Occipital lobe (tissue), 3 donors: ENCODE measurements at places on chromosomes 6 and 20. TPM values are rescaled to one million over a fixed set of nuclear protein-coding genes. Genes with fewer than 3 reads are reported as not detected.

The ZNF184 gene
- 30.3 TPM for total RNA-seq

The PREP gene
- 25.7 TPM for total RNA-seq

The TRIM31 gene
- not detected for total RNA-seq

The AFG1L gene
- 12.3 TPM for total RNA-seq

The CYP39A1 gene
- total RNA-seq = 2.3 TPM

The CYP24A1 gene
- not detected for total RNA-seq

The ASIP gene
- total RNA-seq = not detected

The HDGFL1 gene
- not detected for total RNA-seq

The CENPQ gene
- 5.6 TPM for total RNA-seq

- no peak for DNase-seq
Measured at GRCh38 chr6:25337431-25337830, 58.3 kb downstream of the CARMIL1 start.

GRCh38 chr20:34368547-34368946 is 5.5 kb downstream of the ITCH start:
- no peak for DNase-seq

- DNase-seq = no peak
Measured at GRCh38 chr20:3935295-3935955, 46.2 kb downstream of the PANK2 start.

- no peak for DNase-seq
Measured at GRCh38 chr6:116278854-116279231, 887 bp downstream of the TSPYL1 start.

DNA sequence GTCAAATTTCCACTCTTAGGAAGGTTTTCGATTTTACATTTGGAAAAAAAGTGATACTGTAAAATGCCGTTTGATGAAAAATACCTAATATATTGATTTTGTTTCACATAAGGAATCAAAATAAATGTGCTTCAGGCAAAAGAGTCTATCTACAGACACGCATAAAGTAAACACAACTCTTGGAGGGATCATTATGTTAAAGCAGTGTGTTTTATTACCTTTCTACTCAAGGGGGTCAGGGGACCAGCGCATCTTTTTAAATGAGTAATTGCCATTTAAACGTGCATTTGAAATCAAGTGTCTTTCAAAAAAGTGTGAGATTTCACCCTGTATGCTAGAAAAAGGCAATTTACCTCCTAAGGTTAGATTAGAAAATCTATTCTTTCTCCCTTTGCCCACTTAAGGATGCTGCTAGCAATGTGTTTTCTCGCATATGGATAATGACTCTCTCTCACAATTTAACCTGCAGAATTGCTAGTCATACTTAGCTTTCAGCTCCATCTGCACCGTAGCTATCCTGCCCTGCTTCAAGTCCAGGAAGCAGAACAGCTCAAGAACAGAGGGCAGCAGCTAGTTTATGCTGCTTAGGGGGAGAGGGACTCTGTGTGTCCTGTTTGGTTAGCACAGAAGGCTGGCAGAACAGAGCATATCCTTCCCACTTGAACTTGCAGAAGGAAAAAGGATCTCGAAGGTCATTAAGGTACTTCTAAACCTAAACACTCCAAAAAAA is 35.0 kb downstream of the NKAIN2 start:
- DNase-seq = no peak

DNA sequence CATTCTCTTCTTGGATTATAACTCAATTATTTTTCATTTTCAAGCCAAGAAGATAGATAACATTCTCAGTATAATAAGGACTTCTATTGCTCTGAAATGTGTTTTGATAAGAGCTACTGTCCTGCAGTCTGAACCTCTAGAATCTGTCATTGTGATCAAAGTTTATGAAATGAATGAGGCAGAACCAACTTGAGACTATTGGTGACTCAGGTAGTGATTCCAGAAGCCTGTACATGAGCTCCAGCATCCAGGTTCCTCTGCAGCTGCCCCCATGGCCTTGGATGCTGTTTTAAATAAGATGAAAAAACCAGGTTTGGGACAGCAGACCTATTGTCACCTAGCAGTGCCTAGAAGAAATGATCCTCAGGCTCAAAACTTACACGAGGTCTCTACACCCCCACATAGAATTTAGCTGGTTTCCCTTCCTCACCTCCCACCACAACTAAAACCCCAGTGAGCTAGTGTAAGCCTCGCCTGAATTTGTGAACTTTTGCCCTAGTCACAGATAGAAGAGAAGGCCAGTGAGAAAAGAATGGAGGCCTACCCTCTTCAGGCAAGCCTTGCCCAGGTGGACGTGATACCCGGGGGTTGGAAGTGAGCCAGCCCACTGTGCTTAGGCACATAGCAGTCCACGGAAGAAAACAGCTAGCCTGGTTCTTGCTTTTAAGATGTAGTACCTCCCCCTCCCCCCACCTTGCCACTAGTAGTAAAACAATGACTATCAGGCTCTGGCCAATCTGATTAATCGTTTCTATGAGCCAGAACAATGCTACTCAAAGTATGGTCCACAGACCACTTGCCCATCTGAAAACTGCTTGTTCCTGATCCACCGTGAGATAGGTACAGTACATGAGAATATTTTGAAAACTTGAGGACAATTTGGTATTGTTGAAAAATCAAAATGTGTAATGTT is 73.0 kb upstream of the SYNJ2 start:
- no peak for DNase-seq

- no peak for DNase-seq
Measured at GRCh38 chr20:3930265-3931206, 41.3 kb downstream of the PANK2 start.

GRCh38 chr20:35006531-35006971 is 50.9 kb downstream of the MYH7B start:
- DNase-seq = no peak

- DNase-seq = no peak
Measured at GRCh38 chr6:1988843-1989242, 256.6 kb downstream of the GMDS start.

GRCh38 chr6:116667623-116668022 is 943 bp downstream of the ZUP1 start:
- no peak for DNase-seq

DNA sequence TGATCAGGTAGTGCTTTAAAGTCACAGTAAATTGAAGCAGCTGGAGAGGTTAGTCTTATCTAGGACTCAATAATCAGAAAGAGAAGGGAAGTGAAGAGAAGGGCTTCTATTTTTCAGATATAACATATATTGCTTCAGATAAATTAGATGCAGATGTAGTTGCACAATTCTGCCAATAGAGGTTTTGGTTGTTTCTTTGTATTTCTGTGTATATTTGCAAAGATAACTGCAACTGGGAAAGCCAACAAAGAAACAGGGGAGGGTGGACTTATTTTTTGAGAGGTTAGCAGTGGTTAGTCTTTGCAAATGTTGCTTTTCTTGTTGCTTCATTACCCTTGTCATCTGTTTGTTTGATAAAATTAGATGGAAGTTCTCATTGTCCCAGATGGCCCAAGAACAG is 106.6 kb downstream of the ADGRG6 start:
- DNase-seq = no peak

DNA sequence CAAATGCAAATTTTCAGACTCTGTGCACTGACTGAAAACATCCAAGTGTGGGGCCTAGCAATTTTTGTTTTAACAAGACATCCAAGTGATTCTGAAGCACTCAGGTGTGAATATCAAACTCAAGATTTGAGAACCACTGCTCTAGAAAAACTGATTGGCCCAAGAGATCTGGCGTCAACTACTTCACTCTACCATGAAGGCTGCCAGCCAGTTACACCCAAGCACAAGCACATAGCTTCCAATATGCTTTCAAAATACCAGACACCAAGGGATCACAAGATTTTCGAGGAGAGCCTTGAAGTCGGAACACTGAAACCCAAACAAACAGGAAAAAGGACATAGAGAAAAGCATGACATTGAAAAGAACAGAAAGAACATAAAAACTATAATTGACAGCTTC is 140.2 kb downstream of the PTCHD4 start:
- no peak for DNase-seq

GRCh38 chr20:51678026-51678697 is 90.0 kb downstream of the ATP9A start:
- DNase-seq = peak; percentile 82

- DNase-seq = no peak
Measured at GRCh38 chr6:148779142-148779562, 32.3 kb downstream of the UST start.

- DNase-seq = no peak
Measured at GRCh38 chr6:137728386-137729349, 138.4 kb upstream of the TNFAIP3 start.

DNA sequence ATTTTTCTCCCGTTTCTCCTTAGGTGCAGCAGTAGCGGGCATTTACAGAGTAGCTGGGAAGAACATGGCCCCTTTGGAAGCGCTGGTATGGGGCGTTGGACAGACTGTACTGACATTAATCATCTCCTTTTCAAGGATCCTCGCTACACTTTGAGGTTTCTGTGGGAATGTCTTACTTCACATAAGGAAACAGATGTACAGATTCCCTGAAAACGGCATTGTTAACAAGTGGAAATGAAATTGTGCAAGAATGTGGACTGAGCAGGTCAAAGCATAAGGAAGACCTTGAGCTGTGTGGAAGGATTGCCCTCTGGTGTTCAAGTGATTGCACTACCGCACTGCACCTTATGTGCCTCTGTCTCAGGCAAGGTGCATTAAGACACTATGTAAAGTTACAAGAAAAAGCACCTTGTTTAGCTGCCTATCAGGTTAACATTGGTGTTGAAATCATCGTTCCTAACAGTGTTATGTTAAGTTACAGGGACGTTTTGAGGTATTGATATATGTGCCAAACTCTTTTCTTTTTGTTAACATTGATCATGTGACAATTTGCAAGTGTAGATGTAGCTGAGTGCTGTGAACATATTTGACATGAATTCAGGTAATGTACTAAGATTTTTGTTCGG is 38.0 kb downstream of the TMEM170B start:
- peak; percentile 21 for DNase-seq

DNA sequence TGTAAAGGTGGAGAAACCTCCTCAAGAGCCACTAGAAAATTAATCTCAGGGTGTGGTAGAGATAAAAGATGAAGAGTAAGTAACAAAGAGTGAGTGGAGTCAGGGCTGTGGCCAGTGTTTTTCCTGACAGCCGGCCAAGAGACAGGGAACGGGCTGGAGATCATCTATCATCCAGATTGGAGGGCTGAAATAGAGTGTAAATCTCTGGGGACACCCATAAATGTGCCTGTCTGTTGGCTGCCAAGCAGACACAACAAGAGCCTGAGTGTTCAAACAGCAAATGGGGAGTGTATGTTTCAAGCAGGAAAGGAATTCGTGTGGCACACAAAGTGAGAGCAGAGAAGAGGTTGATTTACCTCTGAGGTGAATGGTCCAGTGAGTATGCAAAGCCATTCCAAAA is 326.4 kb upstream of the KHDRBS2 start:
- no peak for DNase-seq

- DNase-seq = peak; percentile 54
Measured at GRCh38 chr6:89985751-89986493, 91.7 kb downstream of the GJA10 start.

GRCh38 chr20:33211817-33212424 is 5.2 kb upstream of the BPIFA3 start:
- DNase-seq = no peak

DNA sequence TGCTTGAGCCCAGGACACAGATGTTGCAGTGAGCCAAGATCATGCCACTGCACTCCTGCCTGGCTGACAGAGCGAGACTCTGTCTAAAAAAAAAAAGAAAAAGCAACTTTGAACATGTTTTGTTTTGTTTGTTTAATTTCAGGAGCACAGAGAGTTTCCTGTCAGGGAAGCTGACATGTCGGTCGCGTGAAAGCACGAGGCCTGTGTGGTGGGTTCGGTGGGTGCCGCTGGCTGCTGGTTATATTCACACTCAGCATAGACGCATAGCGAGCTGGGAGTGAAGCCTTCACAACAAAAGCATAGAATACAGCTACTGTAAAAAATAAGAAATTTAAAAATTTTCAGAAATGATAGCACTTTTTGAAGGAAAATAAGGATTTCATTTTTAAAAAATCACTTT is 14.5 kb downstream of the MTG2 start:
- DNase-seq = no peak

- no peak for DNase-seq
Measured at GRCh38 chr6:13522656-13523055, 35.3 kb upstream of the GFOD1 start.

GRCh38 chr20:1718604-1719384 is 61.2 kb upstream of the SIRPG start:
- peak; percentile 49 for DNase-seq

DNA sequence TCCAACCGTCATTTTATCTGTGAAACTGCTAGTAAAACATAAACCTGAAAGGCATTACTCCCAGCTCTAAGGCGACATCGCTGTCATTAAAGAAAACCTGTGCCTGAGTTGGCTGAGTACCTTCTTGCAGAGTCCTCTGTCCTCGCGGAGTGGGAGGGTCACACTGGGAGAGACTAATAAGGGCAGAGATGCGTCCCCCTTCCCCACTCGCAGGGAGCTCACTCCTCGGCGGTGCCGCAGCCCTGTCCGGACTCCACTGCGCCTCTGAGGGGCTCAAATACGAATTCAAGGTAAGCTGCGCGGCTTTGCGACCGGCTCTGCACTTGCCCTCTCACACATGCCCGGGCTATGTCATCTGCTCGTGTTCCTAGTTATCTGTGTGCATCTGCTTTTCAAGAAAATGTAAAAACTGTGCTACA is at the start of gene COL19A1:
Gene COL19A1 (plus strand): TSS at position 206 of the 419 bp plus-strand sequence. CDS start 13,012 bp downstream, outside the sequence.
- peak; percentile 20 for DNase-seq

DNA sequence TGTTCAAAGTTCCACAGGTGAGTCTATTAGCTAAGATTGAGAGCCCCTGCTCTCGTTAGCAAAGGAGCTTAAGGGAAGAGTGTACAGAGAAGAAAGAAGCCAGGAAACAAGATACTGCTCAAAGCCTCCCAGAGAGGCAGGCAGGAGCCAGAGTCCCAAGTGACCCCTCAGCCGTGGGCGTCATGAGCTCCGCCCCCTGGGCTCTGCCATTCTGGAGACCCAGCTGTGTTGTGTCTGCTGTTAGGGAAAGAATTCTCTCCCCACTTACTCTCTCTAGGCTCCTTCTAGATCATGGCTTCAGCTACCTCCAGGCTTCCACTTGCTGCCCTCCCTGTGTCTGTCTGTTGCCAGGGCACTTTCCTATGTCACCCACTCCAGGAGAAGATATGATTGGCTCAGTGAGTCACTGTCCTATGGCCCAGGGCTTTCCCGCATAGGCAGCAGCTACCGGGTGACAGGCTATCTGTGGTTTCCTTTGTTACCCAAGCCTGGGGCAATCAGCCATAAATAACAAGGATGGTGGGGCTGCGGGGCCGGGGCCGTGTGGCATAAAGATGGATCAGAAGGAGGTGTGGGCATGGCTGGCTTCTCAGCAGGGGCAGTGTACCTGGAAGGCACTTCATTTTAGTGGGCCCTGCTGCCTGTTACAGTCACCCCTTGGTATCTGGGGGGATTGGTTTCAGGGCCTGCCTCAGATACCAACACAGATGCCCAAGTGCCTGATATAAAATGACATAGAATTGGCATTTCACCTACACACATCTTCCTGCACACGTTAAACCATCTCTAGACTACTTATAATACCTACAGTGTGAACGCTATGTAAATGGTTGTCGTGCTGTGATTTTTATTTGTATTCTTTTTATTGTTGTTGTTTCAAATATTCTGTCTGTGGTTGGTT is 118.9 kb downstream of the ARMC2 start:
- DNase-seq = no peak

- no peak for DNase-seq
Measured at GRCh38 chr20:47540443-47541354, 39.0 kb downstream of the NCOA3 start.
